CD4-positive, CD25-positive, alpha-beta regulatory T cell (primary cell): ENCODE measurements at places on chromosomes 5 and 9.

- peak; percentile 49 for DNase-seq
These were observed 2.0 kb upstream of the ZNF622 start for GRCh38 chr5:16467363-16468219.

DNA sequence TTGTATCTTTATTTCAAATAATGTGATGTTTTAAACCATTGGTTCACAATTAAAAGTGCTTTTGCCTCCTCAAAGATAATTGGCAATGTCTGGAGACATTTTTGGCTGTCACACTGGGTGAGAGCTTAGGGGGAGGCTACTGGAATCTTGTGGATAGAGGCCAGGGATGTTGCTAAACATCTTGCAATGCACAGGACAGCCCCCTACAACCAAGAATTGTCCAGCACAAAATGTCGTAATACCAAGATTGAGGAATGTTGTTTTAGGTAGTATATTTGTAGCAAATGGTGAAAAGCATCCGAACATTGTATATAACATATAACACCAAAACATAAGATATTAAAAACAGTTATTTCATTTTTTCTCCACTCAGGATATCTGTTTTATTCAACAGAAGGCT lies 99.8 kb downstream of the SLC44A1 start:
- DNase-seq, result no peak

DNA sequence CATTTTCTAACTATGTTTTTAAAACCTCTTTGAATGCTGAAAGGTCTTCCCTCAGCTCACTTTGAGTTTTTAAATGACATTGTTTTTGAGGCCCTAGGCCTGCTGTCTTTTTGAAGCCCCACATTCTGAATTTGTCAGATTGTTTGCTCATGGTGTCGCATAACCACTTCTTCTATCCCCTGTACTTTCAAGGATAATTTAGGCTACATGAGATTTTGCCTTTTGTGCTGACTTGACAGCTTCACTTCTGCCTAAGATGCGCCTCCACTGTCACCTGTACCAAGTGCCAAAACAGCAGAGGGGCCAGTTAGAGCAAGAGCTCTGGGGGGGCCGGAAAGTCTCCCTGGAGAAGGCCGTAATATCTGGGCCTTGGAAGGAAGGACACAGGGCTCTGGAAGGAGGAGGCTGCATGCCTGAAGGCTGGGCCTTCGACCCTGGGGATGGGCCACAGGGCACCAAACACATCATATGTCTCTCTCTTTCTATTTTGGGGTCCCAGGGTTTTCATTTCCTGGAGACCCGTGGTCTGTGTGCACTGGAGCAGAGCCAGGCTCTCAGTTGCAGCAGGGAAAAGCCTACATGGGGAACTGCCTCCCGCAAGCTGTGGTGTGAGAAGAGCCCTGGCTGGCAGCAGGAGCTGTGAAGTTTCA lies 49.1 kb downstream of the NDST1 start:
- DNase-seq, result no peak

- DNase-seq, result no peak
These were observed 183.2 kb downstream of the TLR4 start for GRCh38 chr9:117887383-117887782.

GRCh38 chr5:142717582-142718215 lies 31.8 kb upstream of the FGF1 start:
- no peak for DNase-seq

DNA sequence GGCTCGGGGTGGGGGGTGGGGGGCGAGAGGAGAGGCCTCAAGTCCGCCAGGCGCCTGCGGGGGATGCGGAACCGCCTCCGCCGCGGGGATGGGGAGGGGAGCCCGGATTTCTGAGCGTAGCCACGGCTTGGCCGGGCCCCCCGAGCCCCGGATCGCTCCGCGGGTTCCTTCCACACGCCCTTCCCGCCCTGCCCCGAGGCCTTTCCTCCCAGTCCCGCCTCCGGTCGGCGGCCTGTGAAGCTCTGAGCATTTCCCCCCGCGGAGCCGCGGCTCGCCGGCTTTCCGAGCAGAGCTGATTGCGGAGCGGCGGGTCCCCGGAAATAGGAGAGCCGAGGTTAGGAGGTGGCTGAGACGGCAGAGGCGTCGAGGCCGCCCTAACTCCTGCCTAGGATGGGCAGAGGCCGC lies 6.1 kb downstream of the IRX4 start:
- DNase-seq, result no peak

DNA sequence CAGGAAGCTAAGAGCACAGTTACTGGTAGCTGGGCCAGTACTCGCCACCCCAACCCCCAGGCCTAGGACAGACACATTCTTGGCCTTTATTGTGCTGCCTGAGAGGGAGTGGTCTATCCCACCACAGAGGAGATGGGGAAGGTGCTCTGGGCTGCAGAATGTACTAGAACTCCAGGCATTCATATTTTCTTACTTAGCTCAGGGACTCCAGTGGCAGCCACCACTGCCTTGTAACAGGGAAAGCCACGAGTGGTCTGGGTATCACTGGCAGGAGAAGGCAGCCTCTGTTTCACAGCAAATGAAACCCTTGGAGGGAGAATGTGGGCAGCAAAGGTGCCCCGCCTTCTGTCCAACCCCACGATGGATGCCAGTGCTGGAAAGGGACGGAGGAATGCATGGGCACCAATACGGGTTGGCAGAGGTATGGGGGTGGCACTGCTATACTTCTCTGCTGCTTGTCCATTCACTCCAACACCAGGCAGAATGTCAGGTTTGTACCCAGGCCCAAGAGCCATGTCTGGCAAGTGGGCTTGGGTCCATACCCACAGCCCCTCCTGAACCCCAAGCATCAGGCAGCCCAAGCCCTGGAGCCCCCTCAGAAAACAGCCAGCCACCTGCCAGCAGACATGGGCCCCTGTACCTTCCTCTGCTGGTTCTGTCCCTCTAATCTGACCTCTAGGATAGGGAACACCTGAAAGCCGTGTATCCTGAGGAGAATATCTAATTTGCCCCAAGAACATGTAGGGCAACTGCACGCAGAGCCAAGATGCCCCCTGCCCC lies 4.6 kb downstream of the SEPTIN8 start:
- no peak for DNase-seq

- DNase-seq, result no peak
These were observed 163.4 kb downstream of the TRPM6 start for GRCh38 chr9:74724317-74724716.

GRCh38 chr5:88452820-88453219 lies 184.2 kb upstream of the TMEM161B start:
- DNase-seq, result no peak

- DNase-seq, result no peak
These were observed 391.3 kb upstream of the DAP start for GRCh38 chr5:11152368-11152767.
